AG04450 (cell line): ENCODE measurements at places on chromosomes 3 and 15.

DNA sequence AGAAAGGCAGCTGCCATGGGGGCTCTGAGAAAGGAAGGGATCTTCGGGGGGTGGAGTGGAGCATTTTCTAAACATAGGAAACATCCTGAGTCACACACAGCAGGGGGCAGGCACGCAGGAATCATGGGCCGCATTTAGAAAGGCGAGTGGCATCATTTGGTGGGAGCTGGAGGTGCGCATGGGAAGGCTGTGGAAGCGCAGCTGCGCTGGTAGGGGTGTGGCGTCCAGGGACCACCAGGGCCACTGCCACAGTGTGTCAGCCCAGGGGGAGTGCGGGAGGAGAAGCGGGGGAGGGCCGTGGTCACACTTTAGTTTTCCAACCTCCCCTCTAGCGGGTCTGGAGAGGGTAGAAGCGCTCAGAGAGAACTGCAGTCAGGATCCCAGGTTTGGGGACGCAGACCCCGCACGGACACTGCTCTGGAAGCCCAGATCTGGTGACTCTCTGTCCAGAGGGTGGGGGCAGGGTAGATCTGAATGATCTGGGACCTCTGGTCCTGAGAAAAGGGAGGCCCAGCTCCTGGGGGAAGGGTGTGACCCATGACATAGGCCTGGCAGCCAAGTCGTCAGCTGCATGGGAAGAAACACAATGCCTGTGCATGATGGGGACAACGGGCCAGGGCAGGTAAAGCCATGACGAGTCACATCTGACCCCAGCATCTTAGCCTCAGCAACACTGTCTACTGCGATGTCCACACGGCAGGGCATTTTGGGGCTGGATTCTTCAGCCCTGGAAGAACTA is 88.0 kb upstream of the IQSEC1 start:
- no peak for DNase-seq

DNA sequence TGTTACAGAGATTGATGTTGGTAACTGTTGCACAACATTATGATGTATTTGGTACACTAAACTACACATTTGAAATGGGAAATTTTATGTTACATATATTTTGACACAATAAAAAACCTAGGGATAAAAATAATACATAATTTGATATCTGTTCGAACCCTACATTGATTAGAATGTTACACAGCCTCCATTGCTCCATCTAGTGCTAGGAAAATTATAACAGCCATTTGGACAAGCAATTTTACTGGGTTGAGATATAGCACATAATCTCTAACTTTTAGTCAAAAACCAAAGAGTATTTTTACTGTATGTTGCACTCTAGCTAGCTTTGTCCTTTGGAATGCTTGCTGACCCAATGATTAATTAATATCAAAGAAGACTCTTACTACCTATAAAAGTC is 108.1 kb downstream of the LSAMP start:
- no peak for DNase-seq

GRCh38 chr3:44031387-44032380 is 210.0 kb upstream of the TOPAZ1 start:
- no peak for DNase-seq

GRCh38 chr3:120265989-120266388 is 19.0 kb downstream of the GPR156 start:
- DNase-seq, result no peak

GRCh38 chr3:8443829-8444791 is 57.5 kb upstream of the LMCD1 start:
- DNase-seq, result peak; percentile 96

DNA sequence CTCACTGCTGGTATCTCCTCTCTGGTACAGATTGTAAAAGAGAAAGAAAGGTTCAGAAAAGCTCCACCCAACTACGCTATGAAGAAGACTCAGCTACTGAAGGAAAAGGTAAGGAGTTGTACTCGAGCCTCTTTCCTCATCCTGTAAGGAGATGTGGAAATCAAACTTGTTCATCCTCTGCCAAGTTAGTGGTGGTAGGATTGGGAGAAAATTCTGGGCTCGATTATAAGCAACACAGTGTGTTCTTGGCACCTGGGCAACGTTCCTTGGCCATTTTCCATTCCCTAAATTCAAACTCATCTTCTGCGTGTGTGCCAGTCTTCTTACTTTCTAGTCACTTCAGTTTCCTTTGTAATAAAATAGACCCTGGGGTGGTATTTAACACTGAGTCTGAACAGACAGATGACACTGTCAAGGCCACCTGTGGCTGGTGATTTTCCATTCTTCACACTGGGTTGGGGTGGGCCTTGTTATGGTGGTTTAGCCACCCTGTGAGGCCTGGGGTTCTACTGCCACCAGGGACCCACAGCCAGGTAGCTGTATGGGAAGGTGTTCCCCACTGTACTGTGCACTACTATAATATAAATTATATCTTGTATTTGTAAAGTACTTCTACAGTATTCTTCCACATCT is 17.1 kb upstream of the ITPKA start:
- DNase-seq, result no peak

GRCh38 chr15:74829486-74829885 is 3.1 kb downstream of the CPLX3 start:
- no peak for DNase-seq

- no peak for DNase-seq
These were observed 9.0 kb upstream of the RPS17 start for GRCh38 chr15:82549199-82549665.

- peak; percentile 43 for DNase-seq
These were observed 90.4 kb upstream of the PHLDB2 start for GRCh38 chr3:111768571-111769100.

DNA sequence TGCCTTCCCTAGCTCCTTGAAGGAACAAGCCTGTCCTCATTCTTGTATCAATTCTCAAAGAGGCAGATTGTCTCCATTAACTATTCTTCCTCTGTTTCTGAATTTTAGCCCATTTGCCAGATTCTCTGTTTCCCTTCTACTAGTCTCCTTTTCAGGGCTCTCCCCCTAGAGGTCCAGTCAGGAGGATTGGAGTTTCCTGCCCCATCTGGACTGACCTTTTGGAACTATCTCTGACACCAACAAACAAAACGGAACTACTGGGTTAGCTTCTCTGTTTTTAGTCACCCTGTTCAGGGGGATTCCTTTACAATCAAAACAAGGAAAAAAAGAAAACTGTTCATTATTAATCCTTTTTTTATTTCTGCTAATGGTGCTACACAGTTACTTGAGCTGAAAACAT is 10.2 kb upstream of the KPNA4 start:
- DNase-seq, result no peak

GRCh38 chr3:106114848-106115247 is 246.0 kb upstream of the CBLB start:
- no peak for DNase-seq

DNA sequence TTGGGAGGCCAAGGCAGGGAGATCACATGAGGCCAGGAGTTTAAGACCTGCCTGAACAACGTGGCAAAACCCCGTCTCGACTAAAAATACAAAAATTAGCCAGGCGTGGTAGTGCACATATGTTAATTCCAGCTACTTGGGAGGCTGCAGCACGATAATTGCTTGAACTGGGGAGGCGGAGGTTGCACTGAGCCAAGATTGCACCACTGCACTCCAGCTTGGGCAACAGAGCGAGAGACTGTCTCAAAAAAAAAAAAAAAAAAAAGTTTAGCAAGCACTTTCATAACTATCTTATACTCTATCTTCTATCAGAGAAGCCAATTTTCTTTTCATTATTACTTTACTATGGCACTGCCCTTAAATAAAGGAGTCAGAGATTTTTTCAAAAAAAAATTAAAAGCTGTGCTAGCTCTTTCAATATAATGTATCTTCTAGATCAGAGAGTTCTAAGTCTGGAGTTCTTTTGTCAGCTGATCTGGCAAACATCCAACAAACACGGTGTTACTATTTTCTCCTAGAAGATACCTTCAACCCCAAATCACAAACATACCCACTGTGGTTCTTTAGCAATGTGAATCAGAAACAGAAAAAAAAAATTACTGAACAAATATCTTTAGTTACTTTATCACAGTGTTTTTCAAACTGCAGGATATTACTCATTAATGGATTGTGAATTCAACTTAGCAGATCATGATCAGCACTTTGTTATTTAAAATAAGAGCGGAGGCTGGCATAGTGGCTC is 3.0 kb downstream of the ZNF770 start:
- no peak for DNase-seq

DNA sequence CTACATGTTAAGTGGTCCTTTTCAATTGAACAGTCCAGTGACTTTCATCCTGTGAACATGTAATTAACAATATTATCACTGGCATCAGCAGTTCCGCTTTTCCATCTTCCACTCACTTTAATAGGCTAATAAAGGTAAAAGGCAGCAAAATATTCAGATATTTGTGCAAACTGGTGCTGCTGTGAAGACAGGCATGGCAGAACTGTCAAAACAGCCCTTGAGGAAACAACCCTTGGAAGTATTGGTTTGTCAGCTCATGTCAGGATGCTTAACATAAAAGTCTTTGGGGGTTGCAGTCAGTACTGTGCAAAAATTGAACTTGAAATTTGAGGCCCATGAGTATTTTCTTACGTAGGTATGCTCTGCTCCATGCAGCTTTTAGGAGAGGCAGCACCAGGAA is 72.0 kb upstream of the CMTM7 start:
- DNase-seq, result no peak

GRCh38 chr15:77266708-77267386 is 153.1 kb downstream of the PEAK1 start:
- no peak for DNase-seq
